ENCODE measurements at places on chromosomes 6 and 20.

- DNase-seq = peak; percentile 82
Observed at GRCh38 chr20:34872622-34873224, at the start of gene GGT7. Gene GGT7 (minus strand): TSS chr20:34872856. CDS start chr20:34872815, 41 bp downstream.

GRCh38 chr20:3545401-3545925, 74.6 kb downstream of the ATRN start:
- no peak for DNase-seq

- DNase-seq = no peak
Observed at GRCh38 chr20:16441546-16442164, 131.6 kb downstream of the KIF16B start.

DNA sequence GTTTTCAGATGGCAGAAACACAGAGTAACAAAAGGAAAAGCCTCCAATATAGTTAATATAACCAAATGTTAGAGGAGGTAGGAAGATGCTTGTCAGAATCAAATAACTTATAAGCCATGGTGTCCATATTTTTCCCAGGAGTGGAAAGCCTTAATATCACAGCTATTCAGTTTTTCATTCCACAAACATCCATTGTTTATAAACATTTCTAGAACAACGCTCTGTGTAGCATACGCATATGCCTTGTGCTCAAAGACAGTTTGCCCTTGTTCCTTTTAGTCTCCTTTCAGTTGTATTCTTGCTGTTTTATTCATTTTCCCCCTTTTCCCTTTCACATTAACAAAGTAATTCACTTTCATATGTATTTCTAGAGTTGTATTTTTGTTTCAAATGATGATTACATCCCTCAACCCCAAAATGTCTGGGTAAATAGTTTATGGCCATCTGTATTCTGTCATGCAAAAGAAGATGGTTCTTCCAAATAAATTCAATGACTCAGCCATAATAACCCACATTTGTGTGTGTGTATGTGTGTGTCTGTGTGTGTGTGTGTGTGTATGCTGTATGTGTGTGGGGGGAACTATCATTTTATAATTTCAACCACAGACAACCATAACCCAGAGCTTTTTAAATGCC, 455.7 kb upstream of the SOX4 start:
- no peak for DNase-seq
